ENCODE measurements at places on chromosomes 1 and 21. TPM values are rescaled to one million over a fixed set of nuclear protein-coding genes. Genes with fewer than 3 reads are reported as not detected.

The RGSL1 gene
- not detected for total RNA-seq

The C8A gene
- total RNA-seq, result not detected

The CDCA8 gene
- total RNA-seq, result 0.60 TPM

The BTG3 gene
- total RNA-seq, result 4.9 TPM

The KRTAP19-3 gene
- total RNA-seq, result not detected

The FOXD3 gene
- total RNA-seq, result 0.19 TPM

The COQ8A gene
- total RNA-seq, result 412 TPM

Data from Right ventricle myocardium inferior (tissue), 1 donor.